ENCODE measurements at places on chromosomes 6 and 20.

DNA sequence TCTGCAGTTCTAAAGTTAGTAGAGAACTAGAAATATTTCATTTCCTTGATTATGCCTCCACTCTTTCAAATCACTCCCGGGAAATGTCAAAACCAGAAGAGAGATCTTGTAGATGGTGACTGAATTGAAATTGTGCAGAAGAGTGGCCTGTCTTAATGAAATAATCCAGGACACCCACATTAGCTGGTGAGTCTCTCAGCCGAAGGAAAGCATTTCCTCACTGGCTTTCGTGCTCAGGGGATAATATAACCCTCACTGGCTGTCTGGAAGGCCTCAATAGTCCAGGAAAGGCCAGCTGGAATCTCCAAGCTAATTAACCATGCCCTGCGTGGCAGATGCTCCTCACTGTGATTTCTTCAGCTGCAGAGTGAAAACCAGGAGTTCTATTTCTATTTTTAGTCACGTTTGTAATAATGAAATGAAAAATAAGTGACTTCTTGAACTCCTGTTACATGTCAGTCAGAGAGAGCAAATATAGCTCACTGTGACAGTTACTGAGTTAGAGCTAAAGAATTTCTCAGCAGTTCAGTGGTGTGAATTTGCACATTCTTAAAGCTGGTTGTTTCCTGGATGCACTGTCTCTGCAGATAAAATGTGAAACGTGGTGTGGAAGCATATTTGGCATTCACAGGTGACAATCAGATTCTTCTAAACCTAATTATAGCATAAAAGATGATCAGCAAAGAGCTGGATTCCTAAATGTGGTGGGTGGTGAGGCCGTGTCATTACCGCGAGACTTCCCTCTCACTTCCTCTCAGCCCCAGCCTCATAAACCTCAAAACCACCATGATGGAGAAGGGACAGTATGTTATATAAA lies 211.7 kb downstream of the LMBRD1 start:
- no peak for DNase-seq

GRCh38 chr6:154403788-154404187 lies 47.2 kb upstream of the IPCEF1 start:
- no peak for DNase-seq

GRCh38 chr20:60402189-60403058 lies 444.2 kb downstream of the CDH26 start:
- no peak for DNase-seq

DNA sequence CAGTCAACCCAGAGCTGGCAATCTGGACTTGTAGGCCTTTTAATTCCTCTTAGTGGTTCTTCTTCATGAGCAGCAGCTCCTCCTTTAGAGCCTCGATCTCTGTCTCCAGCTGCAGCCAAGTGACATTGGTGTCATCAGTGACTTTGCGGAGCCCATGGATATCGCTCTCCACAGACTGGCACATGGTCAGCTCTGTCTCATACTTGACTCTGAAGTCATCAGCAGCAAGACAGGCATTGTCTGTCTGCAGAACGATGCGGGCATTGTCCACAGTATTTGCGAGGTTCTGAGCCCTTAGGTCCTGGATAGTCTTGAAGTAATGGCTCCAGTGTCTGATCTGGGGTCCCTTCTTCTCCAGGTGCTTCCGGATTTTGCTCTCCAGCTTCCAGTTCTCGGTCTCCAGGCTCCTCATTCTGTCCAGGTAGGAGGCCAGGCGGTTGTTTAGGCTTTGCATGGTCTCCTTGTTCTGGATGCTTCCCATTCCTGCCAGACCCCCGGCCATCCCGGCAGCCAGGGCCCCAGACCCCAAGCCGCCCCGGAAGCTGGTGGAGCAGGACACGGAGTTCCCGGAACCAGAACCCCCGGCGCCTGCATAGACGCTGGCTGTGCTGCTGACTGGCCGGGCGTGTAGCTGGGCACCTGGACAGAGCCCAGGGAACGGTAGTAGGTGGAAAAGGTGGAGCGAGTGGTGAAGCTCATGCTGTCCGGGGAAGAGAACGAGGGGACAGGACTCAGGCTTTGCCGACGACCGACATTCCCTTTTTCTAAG lies 15.1 kb downstream of the RFPL4B start:
- no peak for DNase-seq

DNA sequence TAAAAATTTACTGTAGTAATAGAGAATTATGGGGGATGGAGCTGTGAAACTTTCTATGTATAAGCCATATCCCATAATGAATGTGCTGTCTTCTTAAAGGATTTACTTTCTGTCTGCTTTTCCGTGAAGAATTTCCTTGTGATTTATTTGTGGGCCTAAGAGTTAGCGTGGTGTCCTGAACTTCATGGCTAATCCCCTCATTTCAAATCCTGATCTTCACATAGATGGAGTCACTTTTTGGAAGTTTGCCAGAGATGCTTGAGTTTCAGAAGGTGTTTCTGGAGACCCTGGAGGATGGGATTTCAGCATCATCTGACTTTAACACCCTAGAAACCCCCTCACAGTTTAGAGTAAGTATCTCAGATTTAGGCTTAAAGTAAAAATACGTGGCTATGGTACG lies 19.4 kb upstream of the CLDN20 start:
- no peak for DNase-seq

- DNase-seq, result no peak
These were observed 201.3 kb upstream of the DTNBP1 start for GRCh38 chr6:15864038-15864707.

Data from stimulated activated CD8-positive, alpha-beta memory T cell treated with anti-CD3 and anti-CD28 coated beads, Interleukin-4, amount 100 ng/mL, for 1 hour (primary cell).